ENCODE measurements at places on chromosomes 6 and 20.

DNA sequence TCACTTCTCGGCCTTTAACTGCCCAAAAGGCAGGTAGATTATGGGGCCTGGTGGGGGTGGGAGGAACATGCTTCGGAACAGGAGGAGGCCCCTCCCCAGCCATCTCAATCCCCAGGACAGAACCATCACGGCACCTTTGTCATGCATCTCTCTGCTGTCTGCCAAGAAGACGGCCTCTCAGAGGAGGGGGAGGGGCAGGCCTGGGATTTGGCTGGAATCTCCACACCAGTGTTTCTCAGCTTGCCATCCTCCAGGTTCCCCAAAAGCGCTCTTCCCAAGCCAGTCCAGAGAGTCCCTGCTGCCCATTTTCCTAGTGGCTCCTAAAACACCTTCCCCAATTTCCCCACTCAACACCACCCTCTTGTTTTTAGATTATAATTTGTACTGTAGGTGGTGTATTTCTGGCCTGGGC is 2.5 kb upstream of the POU5F1 start:
- peak; percentile 70 for DNase-seq

DNA sequence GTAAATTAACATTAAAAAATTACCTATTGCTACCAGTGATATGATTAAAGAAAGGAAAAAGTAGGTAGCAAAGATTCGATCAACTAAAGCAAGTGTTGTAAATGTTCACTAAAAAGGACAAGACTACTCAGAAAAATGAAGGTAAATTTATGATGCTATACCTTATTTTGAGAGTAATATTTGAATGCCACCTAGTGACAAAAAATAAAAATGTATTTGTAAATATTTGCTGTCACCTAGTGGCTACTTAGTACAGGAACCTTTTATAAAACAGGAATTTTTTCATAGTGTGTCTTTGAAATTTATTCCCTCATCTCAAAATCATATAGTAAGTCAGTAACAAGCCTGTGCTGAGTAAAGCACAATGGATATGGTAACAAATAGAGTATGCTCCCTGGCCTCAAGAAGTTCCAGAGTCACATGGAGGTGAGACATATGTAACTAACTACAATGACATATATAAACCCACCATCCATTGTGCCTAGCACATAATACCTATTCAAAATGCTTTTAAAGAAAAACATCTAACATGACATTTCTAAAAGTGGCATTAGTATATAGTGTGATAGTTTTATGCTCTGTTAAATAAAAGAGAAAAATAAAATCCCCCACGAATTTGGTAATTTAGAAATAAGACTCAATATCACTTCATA is 193.1 kb upstream of the SIM1 start:
- no peak for DNase-seq

GRCh38 chr20:32364554-32365208 is 6.5 kb downstream of the ASXL1 start:
- no peak for DNase-seq

GRCh38 chr6:30862156-30862875 is 22.0 kb upstream of the DDR1 start:
- peak; percentile 33 for DNase-seq

GRCh38 chr20:32116079-32116521 is 6.6 kb downstream of the TM9SF4 start:
- DNase-seq = peak; percentile 35

Measured in islet precursor cell (in vitro differentiated cells).